SJCRH30 (cell line): ENCODE measurements at places on chromosomes 4 and X. TPM values are rescaled to one million over a fixed set of nuclear protein-coding genes. Genes with fewer than 3 reads are reported as not detected.

- DNase-seq = no peak
Observed at GRCh38 chr4:166335256-166335938, 462.4 kb downstream of the TLL1 start.

DNA sequence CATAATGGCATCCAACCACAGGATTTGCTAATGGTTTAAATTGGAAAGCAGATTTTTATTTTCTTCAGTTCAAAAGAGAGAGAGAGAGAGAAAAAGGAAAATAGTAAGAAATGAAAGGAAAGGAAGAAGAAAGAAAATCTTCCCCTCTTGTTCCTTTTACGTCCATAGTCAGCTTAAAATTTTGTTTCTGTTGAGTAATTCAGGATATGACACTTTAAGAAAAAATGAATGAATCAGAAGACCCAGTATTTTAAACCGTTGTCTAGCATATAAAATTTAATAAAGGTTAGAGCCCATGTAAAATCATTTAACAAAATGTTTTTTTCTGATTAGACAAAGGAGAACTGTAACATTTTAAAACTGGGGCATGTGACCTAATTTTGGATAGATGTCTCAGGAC, 391.8 kb upstream of the EPHA5 start:
- no peak for DNase-seq

DNA sequence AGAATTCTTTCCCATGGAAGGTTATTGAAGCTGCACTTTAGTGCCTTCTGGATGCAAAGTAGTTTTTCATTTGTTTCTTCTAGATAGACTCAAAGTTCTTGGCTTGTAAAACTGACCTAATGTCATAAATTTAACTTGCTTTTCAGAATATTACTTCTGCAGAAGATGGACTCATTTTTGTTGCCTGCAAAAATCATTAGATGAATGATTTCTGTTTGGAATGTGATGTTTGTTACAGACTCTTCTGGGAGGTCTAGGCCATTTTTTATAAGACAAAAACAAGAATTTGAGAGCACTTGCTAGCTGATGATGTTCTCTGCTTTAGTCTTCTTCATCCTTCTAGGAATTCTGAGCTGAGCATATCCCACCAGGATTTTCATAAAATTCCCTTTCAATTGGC, 308.6 kb upstream of the GIMD1 start:
- DNase-seq = no peak

DNA sequence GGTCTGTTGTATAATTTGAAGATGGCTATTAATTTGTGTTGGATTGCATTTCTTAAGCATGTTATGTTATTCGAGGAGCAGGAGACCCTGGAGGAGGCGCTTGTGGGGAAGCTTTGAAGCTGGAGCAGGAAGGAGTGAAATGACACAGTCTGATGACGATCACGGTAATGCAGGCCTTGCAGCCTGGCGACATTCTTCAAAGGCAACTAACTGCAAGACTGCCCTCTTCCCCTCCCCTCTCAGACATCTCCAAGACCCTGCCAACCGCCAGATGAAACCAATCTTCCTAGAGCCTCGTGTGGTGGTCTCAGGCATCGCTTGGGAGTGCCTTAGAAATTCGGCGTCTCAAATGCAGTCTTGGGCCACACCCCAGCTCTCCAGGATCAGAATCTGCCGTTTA, 16.1 kb downstream of the CLCN4 start:
- no peak for DNase-seq

- DNase-seq = no peak
Observed at GRCh38 chr4:27742816-27743215, 882.2 kb downstream of the STIM2 start.

TMEM154 gene
- 0.08 and 0.33 TPM in 2 replicates for total RNA-seq

XAGE2 gene
- not detected in 2 replicates for total RNA-seq

FAM9B gene
- total RNA-seq = 0.58 and 0.69 TPM in 2 replicates

OPRPN gene
- total RNA-seq = not detected in 2 replicates

QDPR gene
- 34.5 and 38.0 TPM in 2 replicates for total RNA-seq
